ENCODE measurements at places on chromosomes 7 and 10.

GRCh38 chr7:47088329-47089067, 493.4 kb downstream of the TNS3 start:
- peak; percentile 34 for DNase-seq

GRCh38 chr7:2504889-2505375, 14.6 kb upstream of the LFNG start:
- DNase-seq, result no peak

DNA sequence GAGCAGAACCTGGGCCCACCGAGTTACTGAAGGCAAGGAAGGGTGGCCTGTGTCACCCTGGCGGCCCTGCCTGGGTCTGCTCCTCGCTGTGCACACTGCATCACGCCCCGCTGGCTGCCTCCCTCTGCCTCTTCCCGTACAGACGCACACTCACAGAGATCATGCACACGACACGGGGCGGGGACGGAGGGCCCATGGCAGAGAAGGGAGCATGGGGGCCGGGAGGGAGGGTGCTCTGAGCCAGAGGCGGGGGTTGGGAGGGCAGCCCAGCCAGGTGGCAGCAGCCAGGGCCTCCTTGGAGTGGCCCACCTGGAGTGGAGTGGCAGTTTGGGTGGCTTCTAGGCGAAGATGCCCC, 16.6 kb downstream of the BUD23 start:
- no peak for DNase-seq

- no peak for DNase-seq
Observed at GRCh38 chr10:97427571-97428179, 1.7 kb downstream of the PGAM1 start.

DNA sequence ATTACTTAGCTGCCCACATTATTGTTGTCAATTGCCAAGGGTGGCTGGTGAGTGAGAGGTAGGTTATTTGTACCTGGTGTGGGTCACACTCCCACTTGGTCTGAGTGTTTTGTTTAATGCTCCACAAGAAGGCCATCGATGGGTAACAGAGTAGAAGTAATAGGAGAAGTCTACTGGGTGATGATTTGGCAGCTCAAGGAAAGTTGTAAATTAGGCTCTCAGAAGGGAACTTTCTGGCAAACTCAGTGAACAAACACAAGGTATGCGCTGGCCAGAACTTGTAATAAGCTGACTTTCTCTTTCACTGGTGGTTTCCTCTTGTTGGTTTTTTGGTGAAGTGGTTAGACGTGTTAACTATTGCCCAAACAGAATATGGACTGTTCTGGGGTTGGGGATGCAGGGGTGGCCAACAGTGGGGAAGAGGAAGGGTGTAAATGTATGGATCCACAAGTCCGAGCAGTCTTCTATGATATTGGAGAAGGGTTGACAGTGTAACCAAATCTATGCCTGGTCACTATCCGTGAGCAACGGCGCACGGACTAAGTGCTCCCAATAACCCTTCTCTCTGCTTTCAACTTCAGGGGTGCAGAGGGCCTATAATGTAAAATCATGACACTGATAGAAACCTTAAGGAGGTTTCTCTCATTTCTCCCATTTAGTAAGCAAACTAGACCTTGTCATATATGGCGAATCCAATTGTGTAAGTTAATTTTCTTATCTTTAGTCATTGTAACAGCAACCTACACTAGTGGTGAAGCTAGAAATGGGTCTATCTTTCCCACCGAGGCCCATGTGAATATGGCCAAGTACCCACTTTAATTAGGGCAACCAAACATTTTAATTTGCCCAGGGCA, 212.8 kb downstream of the PTEN start:
- no peak for DNase-seq

DNA sequence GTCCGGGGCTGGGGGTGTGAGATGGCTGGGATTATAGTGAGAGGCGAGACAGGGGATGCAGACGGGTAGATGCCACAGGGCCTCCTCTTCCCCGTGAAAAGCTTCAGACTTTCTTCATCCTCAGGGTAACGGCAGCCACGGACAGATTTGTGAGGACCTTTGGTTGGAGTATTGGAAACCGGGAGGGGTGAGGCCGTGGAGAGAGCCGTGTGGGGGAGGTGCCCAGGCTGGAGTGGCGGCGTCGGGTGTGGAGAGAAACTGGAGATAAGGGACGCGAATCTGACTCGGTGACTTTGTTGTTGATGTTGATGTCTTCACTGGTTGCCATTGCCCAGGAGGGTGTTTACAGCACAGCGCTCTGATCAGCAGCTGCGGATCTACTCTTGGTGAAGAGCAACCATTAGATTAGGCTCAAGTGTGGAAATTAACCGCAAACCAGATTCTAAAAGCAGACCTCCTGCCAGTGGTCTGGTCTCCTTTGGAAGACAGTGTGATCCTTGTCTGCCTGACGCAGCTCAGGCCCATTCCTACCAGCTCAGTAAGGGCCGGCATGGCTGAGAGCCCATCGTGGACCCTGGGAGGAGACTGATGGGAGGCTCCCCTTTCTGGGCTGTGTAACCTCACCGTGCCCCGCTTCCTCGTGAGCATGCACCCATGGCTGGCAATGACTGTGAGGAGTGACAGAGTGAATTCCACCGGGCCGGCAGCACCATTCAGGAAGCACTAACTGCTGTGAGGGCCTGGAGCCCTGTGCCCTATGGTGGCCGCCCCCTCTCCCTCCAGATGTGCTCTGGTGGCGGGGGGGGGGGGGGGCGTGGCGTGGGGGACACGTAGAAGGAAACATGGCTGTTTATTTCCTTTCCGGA, 90.3 kb downstream of the INPP5A start:
- DNase-seq, result no peak

GRCh38 chr7:99837649-99838361, 10.0 kb downstream of the CYP3A43 start:
- no peak for DNase-seq

DNA sequence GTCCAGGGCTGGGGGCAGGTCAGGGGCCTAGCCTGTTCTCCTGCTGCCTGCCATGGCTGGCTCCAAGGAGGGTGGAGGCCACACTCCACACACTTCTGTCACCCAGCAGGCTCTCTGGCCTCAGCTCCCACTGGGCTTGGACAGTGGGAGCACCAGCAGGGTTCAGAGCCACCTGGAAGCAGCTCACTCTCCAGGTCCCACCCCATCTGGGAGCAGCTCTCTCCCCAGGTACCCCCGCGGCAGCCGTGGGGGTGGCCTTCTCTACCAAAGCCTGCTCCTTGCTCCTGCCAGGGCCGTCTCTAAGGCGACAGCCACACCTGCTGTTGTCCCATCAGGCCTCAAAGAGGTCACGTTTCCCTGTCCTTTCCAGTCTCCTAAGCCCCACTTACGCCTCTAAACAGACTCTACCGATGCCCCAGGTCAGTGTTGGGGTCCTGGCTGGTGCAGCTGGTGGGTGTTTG, 142.5 kb upstream of the RET start:
- DNase-seq, result no peak

- DNase-seq, result no peak
Observed at GRCh38 chr7:25496476-25497368, 268.4 kb upstream of the NPVF start.

GRCh38 chr10:99325281-99325680, 3.9 kb upstream of the CNNM1 start:
- DNase-seq, result no peak

- DNase-seq, result no peak
Observed at GRCh38 chr7:148487912-148488311, 102.7 kb upstream of the C7orf33 start.

DNA sequence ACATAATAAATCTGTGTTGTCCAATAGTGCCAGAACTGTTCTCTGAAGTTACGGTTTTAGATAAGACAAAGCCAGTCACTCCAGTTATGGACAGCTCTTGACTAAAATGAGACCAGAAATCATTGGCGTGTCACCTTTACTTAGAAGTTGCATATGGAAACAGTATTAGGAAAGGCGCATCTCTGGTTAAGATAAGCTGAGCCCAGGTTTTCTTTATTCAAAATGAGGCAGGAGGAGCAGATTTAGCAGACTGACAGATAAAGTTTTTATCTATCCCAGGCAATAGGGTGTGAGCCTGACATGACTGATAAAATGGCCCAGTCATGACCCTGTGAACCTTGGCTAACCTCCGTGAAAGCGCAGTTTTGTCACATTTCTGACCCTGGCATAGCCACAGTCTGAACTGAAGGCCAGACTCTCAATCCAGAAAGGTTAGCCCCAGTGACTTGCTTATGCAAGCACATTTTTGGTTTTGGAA, 4.2 kb downstream of the CYP26A1 start:
- no peak for DNase-seq

- DNase-seq, result peak; percentile 72
Observed at GRCh38 chr7:19982841-19983835, 209.7 kb upstream of the TMEM196 start.

DNA sequence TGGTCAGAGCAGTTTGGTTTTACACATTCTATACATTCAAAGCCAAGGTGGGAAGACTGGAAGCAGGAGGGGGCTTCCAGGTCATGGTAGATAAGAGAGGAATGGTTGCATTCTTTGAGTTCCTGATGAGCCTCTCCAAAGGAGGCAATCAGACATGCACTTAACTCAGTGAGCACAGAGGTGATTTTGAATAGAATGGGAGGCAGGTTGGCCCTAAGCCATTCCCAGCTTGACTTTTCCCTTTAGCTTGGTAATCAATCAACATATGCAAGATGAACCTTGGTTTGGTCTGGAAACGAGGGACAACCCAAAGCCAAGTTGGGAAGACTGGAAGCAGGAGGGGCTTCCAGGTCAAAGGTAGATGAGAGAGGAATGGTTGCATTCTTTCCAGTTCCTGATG, 31.4 kb downstream of the TCERG1L start:
- no peak for DNase-seq

DNA sequence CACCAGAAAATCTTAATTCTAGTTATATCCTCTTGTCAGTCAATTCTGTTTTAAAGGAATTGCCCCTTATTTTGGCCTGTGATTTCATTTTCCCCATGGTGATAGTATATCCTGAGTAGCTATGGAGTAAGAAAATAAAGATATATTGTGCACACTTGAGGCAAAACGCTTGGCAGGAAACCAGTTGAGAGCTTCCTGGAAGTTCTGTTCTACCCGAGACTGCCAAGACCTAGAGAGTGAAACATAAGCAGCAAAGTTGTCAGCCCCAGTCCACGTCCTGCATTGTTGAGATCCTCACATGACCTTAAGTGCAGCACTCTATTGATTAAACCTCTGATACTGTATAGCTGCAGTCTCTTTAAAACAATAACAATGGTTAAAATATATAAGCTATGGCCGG, 235.2 kb downstream of the CDC14C start:
- DNase-seq, result no peak
